Skin of body (tissue), 3 donors: ENCODE measurements at places on chromosomes 7 and 10. TPM values are rescaled to one million over a fixed set of nuclear protein-coding genes. Genes with fewer than 3 reads are reported as not detected.

DNA sequence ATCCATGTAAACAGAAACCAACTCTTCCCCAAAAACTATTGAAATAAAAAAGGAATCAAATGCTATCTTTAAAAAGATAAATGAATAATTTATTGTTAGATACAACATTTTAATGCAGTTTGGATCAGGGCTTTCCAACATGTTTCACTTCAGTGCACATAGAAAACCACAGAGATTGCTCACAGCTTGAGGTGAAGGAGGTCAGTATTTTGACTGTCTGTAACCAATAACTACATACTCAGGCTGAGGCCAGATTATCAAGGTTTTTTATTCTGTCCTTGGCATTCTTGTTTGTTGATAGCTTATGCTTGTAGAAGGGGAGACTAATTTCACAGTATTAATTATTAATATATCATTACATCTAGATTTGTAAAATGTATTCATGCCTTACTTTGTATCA, 195.5 kb downstream of the PRKG1 start:
- no peak for DNase-seq

GRCh38 chr10:45649296-45649695, 23.3 kb downstream of the ZFAND4 start:
- DNase-seq = no peak

GRCh38 chr7:122487131-122487530, 182.6 kb upstream of the FEZF1 start:
- no peak for DNase-seq

GRCh38 chr7:108479118-108479517, 22.9 kb upstream of the NRCAM start:
- DNase-seq = no peak

DNA sequence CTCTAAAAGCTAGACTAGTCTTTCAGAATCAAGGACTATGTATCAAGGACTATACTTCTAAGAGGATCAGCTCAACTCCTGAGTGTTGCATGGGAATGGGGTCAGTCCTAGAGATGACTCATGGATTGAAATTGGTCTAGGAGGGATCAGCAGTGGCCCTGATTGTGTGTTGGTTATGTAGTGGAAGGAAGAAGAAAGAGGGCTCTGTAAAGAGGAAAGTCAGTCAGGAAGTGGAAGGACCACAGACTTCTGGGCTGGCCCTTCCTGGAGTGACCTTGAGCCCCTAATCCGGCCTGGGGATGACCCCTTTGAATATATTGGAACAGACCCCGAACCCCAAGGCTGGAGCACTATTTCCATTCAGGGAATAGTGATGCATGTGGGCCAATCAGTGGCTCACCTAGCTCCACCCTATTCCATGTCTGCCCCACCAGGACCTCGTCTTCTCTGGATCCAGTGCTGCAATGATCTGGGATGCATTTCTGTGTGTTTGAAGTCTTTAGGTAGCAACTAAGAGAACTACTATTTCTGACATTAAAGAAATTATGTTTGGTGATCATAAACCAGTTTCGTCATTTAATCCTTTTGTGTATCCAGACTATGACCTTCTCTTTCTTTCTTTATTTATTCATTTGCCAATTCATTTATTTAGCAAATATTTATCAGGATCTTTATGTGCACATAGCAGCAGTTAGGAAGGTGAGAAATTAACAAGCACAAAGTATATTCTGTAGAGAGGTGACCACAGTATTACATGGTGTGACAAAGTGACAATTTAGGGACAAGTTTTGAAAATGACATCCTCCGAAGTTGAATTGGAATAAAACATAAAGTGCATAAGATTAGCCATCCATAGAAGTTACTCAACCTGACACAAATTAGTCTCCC, 48.6 kb upstream of the KIF5B start:
- DNase-seq = no peak

DNA sequence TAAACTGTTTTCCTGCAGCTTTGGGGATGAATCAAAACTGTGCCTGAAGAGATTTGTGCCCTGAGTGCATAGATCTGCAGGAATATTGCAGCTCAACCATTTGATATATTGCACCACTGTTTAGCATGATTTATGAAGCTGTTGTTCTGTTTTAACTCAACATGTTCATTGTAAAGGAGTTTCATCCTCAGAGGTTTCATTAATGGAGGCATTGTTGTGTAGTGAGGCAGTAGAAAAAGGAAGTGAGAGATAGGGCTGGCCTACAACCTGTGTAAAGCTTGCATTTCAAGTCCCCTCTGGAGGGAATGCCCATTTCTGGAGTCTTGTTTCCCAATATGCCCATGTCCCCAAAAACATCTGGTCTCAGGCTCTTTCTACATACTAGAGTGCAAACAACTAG, 67.5 kb downstream of the DNAJC12 start:
- no peak for DNase-seq

GRCh38 chr7:154375956-154376355, 323.8 kb downstream of the DPP6 start:
- no peak for DNase-seq

DNA sequence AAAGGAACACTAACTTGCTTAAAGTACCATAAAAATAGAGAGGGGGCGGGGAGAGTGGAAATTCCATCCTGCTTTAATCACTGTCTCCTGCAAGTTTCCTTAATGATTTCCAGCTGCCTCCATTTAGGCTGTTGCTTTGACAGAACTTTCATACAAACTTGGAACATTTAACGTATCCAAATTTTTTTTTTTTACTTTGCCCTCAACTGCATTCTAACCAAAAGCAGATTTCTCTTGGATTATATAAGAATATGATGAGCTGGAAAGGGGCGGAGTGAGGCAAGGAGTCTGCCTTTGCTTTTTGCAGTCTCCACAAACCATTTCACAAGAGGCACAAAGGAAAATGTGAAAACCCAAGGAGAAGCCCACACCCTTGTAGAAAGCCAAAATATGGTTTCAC, 46.6 kb upstream of the COL1A2 start:
- peak; percentile 99 for DNase-seq

DNA sequence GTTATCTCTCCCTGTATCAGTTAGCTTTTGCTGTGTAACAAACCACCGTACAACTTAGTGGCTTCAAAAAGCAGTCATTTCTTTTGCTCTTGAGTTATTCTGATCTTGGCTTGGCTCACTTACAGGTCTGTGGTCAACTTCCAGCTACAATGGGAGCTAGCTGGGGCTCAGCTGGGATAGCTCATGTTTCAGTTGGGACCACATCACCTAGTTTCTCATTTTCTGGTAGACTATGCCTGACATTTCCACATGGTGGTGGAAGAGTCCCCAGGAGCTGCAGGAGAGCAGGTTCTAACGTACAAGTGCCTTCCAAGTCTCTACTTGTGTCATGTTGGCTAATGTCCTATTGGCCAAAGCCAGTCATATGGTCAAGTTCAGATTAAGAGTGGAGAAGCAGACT, 25.8 kb upstream of the PIP4K2A start:
- DNase-seq = no peak

DNA sequence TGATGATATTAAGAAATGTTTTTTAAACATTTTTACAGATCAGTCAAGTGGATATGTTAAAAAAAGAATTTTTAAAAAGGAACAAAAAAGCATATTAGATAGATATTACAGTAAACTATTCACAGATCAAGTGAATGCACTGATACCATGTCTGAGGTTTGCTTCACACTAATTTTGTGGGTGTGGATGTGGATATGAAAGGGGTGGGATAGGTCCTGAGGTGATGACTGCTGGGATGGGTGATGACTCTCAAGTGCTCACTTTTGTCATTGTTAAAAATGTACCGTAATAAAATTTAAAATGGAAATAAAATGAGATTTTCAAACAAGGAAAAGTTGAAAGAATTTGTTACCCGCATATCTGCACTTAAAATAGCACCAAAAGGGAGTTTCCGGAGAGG, 54.1 kb downstream of the AGMO start:
- DNase-seq = no peak

DNA sequence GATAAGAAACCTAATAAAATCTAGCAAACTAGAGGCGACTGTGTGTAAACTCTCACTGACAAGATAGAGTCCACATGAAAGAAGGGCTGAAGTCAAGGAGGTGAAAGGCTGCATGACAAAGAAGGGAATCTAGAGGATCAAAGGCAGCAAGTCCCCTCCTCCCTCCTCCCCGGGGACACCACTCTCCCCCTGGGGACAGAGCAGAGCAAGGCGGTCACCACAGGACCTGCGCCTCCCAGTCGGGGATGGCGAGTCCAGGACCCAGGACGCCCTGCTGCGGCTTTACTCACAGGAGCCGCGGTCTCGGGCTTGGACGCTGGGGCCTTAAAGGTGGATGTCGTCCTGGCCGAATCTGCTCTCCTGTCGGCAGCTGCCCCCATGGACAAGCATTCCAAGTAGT, 22.4 kb downstream of the BRI3 start:
- DNase-seq = no peak

DNA sequence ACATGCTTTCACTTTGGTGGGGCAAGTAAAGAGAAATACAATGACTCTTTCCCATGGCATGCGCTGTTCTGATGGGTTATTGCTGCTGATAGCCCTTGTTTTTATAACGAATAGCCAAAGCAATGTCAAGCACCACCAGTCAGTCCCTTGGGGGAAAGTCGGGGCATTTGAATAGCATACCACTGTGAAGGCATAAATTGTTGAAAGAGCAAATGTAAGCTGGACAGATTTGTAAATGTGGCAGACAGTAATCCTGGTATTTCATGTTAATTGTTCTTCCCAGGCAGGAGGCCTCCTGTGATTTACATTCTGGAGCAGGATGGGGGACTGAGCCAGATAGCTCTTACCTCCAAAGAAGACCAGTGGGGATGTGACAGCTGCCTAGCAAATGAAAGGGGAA, 293.3 kb downstream of the ADRA2A start:
- no peak for DNase-seq

GRCh38 chr7:84193747-84194146, 842 bp downstream of the SEMA3A start:
- DNase-seq = peak; percentile 71

- DNase-seq = no peak
These were observed 32.3 kb upstream of the NUB1 start for GRCh38 chr7:151309311-151309710.

- no peak for DNase-seq
These were observed 21.9 kb upstream of the FRAT2 start for GRCh38 chr10:97356318-97356914.

GRCh38 chr10:117135026-117135372, 3.1 kb downstream of the VAX1 start:
- no peak for DNase-seq

DNA sequence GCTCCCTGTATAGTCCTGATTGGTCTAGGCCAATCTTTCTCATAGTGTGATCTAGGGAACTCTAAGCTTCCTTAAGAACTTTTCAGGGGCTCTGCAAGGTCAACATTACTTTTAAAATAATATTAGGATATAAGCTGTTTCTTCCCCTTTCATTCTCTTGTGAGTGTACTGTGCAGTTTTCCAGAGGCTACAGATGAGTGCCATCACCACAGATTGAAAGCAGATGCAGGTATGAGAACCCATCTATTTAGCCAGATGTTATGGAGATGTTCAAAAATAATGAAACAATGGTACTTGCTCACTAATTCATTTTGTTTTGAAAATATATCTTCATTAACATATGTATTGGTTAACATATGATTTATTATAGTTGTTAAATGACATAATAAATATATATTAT, 169.2 kb upstream of the SEMA3A start:
- DNase-seq = peak; percentile 65

DNA sequence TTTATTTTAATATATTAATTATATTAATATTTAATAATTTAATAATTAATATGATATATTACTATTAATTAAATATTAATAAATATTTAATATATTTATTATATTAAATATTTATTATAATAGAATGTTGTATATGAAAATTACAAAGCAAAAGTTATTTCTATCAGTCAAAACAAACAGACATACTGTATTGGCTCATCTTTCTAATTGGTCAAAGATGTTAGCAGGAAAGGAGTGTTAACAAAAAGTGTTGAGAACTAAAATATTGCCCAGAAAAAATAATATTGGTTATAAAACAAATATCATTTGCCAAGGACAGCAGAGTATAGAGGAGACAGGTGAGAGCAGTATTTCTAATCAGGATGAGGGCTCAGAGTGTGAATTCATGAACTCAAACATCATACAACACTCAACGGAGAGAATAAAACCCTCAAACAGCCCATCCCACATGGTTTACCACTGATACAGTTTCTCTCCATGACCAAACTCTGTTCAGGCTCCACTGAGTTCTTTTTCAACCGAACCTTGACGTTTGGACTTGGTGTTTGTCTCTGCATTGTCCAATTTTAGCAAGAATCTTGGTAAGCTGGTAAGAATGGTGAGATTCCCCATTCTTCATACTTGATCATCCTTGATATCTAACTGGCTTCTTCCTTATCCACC, 58.0 kb downstream of the TSPAN12 start:
- no peak for DNase-seq

GRCh38 chr10:108638225-108638624, 1285.1 kb downstream of the XPNPEP1 start:
- no peak for DNase-seq

GRCh38 chr10:111079241-111079760, 2.5 kb downstream of the ADRA2A start:
- no peak for DNase-seq

- no peak for DNase-seq
These were observed 129.8 kb upstream of the TMEM229A start for GRCh38 chr7:124162667-124163066.

DNA sequence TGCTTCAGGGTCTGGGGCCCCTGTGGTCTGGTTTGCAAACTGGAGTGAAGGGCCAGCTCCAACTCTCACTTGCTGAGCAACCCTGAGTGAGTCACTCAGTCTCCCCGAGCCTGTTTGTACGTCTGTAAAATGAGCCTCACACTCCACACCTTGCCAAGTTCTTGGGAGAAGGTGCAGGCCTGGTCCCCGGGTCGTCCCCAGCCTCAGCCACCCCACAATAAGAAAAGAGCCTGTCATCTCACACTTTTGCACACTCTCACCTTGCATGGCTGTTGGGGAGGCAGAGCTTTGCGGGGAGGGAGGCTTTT, 5.2 kb downstream of the GRIFIN start:
- no peak for DNase-seq

DNA sequence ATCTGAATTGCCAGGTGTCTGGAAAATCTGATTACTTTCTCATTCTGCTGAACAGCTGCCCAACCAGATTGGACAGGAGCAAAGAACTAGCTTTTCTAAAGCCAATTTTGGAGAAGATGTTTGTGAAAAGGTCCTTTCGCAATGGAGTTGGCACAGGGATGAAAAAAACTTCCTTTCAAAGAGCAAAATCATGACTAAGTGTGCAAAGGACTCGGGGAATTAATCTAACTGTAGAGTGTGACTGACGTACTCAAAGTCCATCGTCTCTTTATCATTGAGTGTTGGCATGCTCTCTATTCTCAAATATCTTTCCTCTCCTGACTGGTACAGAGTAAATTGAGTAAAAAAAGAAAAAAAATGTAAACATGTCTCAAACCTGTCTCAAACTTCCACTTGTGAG, 3.3 kb downstream of the NPS start:
- no peak for DNase-seq

GRCh38 chr10:91713461-91714072, 80.7 kb upstream of the PPP1R3C start:
- no peak for DNase-seq

- DNase-seq = no peak
These were observed 262.2 kb downstream of the ZMYND11 start for GRCh38 chr10:397321-398068.

GRCh38 chr7:112280267-112280666, 73.8 kb downstream of the ZNF277 start:
- DNase-seq = no peak

Gene KAZALD1
- total RNA-seq = 17.7 TPM

Gene AKR1E2
- 15.5 TPM for total RNA-seq

Gene CYP3A4
- 2.6 TPM for total RNA-seq

Gene ZYX
- total RNA-seq = 27.1 TPM

Gene CLCN1
- 0.20 TPM for total RNA-seq

Gene ERVW-1
- 0.20 TPM for total RNA-seq

Gene TWIST1
- total RNA-seq = 39.9 TPM

Gene NEBL
- total RNA-seq = 29.3 TPM

Gene PODXL
- 11.4 TPM for total RNA-seq

Gene IKZF1
- 6.5 TPM for total RNA-seq

Gene OPALIN
- total RNA-seq = not detected
